Left renal pelvis (tissue), 4 donors: ENCODE measurements at places on chromosomes 4 and X.

DNA sequence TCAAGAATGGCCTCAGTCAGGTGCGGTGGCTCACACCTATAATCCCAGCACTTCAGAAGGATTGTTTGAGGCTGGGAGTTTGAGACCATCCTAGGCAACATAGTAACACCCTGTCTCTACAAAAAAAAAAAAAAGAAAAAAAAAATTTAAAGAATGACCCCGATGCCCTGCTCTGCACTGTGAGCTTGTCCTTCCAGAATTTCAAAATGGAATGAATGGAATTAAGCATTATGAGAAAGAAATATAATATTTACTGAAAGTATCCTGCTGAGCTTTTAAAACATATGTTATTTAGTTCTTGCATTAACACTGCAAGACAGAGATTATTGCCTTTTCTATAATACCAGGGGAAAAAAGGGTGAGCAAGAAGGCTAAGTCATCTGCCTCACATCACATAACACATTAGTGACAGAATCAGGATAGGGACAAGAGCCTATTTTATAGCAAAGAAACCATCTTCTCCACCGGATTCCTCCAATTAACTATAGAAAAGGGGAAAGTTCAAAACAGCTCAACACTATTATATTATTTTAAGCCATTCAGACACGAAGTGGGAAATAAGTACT, 41.9 kb upstream of the GAB1 start:
- no peak for DNase-seq

DNA sequence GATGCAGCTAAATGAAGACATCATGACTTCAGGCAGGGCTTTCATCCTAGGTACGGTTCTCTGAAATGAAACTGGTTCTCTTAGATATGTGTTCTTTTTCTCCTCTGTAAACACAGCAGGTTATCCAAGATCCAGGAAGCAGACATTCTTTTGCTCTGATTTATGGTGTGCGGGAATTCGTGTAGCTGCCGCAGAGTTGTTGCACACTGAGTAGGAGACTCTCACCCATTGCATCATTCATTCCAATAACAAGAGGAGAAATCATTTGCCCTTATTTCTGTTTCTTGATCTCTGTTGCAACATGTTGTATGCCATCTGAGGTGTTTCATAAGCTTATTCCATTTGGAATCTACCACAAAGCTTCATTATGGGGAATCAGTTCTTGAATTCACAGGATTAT, 133.6 kb upstream of the VCX2 start:
- DNase-seq = no peak

- no peak for DNase-seq
These were observed 35.2 kb upstream of the SLC2A9 start for GRCh38 chr4:10056334-10057022.

DNA sequence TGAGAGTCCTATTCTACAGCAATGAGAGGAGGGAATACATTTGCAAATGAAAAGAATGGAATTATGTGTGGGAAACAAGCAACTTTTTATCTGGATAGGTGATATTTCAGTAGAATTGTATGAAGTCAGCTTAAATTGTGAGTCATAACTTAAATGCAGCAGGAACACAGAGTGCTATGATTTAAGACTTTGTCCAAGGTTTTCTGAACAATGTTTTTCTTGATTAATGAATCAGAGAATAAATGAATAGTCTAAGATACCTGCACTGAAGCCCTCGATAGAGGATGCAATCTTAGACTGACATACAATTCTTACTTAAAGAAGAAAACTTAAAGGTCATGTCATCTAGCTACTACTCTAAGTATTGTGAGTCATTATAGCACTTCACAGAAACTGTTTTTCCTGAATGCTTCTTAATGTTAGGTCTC, 8.0 kb downstream of the ARHGEF38 start:
- DNase-seq = no peak

DNA sequence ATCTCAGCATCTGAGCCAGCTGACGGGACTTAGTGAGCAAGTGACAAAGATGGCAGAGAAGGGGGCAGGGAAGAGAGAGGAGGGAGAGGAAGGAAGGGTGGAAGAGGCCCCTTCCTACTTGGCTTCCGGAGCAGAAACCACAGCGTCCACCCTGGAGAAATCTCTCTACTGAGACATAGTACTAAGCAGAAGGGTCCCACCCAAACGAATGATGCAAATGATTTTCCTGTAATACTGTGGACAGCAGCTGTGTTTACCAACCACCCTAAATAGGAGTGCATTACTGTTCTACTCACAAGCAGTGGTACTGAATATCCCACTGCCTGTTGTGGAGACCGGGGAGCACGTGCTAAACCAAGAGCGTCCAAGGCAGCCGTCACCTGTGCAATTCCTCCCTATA, 29.4 kb downstream of the DTHD1 start:
- no peak for DNase-seq

GRCh38 chrX:133190877-133191738, 27.0 kb downstream of the TFDP3 start:
- DNase-seq = no peak
